ENCODE measurements at places on chromosomes 12 and 14.

DNA sequence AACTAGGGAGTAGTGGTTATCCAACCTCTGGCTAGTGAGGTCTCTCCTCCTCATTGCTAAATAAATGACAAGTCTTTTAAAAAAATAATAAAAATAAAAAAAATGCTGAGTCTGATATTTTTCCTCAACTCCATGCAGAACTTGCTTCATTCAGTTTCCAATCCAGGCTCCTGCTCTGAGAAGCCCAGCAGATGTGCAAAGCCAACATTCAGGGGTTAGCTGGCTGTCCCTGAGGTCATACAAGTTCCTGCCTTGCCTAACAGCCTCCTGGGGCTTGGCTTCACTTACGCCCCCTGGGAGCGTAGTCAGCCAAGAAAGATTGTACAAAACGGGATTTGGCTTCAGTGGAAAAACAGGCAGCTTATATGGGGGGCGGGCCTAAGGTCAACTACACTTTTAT is 23.3 kb downstream of the RTRAF start:
- no peak for DNase-seq

DNA sequence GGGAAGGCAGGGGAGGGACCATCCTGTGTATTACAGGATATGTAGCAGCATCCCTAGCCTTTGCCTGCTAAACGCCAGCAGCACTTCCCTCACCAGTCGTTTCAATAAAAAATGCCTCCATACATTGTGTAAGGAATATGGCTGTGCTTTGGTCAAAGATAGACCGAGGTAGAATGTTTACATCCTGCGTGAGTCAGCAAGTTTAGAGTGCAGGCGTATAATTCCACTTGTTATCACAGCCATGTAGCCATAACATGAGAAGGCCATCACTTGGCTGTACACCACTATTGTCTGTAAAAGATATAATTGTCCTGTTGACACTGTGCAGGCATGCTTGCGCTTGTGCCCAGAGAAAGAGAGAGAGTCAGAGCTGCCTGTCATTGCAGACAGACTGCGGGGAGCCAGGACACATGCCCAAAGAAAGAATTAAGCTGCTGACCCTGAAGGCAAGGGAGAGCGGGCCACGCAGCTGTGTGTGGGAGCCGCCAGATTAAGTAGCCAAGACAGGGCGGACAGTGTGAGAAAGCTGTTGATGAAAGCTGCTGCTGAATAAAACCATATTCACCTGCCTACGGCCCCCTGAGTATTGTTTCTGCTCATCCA is 68.4 kb downstream of the CRACR2A start:
- DNase-seq = no peak

- DNase-seq = no peak
Measured at GRCh38 chr14:77026930-77027537, 1.5 kb downstream of the IRF2BPL start.

DNA sequence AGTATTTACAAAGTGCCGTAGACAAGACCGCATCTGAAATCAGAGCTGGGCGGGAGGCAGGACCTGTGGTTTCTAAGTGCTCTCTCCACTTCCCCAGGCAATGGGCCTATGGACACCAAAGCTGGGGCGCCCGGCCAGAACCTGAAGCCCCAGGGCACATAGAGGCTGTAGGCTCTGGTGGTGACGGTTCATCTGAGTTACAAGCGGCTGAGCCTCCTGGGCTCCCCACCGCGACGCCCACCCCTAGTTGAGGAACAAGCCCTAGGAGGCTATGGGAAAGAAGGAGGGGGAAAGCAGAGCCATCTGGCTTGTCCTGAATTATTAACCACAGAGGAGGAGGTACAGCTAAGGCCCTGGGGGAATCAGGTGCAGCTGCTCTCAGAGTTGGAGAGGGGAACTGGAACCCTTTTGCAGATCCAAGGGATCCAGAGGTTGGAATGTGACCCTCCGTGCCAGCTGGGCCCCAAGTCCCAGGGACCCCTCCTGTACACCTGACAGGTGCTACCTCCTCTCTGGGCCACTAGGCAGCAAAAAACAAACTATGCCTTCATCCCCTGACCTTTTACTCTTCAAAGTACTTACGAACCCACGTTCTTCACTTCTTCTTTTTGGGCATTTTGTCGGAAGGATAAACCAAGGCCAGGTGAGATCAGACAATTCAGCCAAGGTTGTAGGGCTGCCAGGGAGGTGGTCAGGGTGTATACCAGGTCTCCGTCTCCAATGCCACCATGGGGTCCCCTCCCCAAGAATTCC is 77.2 kb downstream of the ARL6IP4 start:
- DNase-seq = no peak

- DNase-seq = peak; percentile 71
Measured at GRCh38 chr12:109264095-109264942, 44.8 kb downstream of the FOXN4 start.

All from GM18507 (cell line).